Stimulated activated CD4-positive, alpha-beta T cell treated with anti-CD3 and anti-CD28 coated beads, Interleukin-12 subunit alpha, Interleukin-12 subunit beta, amount 100 ng/mL, for 24 hours (primary cell): ENCODE measurements at places on chromosomes 6 and 20.

DNA sequence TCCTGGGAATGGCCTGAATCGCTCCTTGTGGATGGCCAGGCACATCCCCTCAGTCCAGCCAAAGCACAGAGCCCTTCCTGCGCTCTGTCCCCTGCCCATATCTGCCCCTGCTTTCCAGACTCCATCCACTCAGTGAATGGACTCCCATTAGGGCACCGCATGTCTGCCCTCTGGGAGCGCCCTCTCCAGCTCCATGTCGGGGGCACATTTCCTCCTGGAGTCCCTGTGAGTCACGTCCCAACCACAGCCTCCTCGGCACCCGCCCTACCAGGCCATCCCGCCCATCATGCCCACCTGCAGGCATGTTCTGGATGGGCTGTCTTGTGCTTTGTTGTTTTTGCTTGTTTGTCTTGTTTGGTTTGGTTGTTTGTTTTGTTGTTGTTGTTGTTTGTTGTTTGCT, 96.8 kb downstream of the PSMB1 start:
- DNase-seq, result no peak

- DNase-seq, result no peak
These were observed 27.4 kb downstream of the UBE3D start for GRCh38 chr6:83038246-83038645.

- no peak for DNase-seq
These were observed 340.2 kb downstream of the HACE1 start for GRCh38 chr6:104519566-104519965.

- no peak for DNase-seq
These were observed 2.2 kb upstream of the RWDD1 start for GRCh38 chr6:116568821-116569755.
